Activated CD4-positive, CD25-positive, alpha-beta regulatory T cell treated with anti-CD3 and anti-CD28 coated beads, Interleukin-2, amount 50 U/mL, for 24 hours (primary cell): ENCODE measurements at places on chromosomes 1 and 21.

DNA sequence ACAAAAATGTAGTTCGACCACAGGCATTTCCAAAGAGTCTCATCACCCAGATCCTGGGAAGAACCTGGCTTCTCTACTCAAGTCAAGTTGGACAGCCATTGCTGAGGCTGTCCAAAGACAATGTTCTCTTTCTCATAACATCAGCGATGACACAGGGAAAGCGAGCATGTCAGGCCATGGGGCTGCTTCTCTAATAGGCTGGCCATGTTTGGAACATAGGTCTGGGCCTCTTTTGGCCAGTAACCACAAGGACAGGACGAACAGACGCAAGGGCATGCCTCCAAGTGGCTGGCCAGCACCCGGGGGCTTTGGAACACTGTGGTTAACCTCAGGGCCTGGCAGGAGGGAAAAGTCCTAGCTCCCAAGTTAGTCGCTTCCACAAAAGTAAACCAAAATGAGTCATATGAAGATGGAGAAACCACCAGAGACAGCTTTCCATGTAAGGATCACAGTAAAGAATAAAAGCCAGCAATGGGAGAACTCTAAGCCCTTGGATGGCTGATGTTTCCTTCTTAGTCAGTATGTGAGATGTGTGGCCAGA, 80.6 kb upstream of the SLC44A3 start:
- no peak for ATAC-seq

GRCh38 chr1:2100780-2101108, 50.5 kb downstream of the PRKCZ start:
- no peak for ATAC-seq

DNA sequence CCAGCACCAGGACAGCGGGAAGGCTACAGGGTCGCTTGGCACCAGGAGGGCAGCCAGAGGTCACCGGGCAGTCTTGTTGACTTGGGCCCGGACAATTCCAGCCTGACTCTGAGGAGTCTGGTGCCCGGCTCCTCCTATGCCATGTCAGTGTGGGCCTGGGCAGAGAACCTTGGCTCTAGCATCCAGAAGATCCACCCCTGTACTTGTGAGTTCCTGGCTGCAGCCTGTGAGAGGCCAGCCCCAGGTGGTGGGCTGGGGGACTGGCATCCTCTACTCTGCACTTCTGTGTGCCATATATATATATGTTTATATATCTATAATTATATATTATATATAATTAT, 11.6 kb upstream of the PTPN7 start:
- ATAC-seq: no peak

DNA sequence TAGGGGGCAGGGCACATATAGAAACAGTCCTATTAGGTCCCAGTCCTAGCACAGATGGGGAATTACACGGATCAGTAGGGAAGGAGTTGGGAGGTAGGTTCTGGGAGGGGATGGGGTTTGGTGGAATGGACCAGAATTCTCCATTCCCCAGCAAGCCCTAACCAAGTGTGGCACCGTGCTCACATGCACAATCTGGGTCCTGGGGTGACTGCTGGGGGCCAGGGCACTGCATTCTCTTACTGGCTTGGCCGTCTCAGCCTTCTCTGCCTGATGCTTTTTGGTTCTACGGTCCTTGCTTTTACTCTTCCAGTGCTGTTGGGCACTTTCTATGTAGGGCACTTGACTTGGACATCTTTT, 53.9 kb downstream of the NENF start:
- ATAC-seq: no peak

GRCh38 chr1:103582464-103582863, 11.1 kb downstream of the AMY2B start:
- ATAC-seq: no peak

GRCh38 chr1:232732344-232732910, 72.8 kb upstream of the MAP10 start:
- ATAC-seq: no peak

DNA sequence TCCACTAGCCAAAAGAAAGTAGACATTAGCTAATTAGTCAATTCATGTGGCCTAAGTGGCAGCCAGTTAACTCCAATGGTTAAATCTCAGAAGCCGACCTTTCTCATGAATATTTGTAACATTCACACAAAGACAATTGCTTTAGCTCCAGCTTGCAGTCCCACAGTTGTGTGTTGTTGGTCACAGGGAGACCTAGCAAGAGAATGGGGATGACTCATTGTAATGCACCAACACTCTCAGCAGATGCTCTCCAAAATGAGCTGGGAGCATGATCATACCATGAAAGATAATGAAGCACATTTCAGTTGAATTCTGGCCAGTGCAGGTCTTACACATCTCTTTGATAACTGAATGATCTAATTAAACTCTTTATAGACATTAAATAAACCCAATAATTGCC, 160.4 kb downstream of the HLX start:
- no peak for ATAC-seq

DNA sequence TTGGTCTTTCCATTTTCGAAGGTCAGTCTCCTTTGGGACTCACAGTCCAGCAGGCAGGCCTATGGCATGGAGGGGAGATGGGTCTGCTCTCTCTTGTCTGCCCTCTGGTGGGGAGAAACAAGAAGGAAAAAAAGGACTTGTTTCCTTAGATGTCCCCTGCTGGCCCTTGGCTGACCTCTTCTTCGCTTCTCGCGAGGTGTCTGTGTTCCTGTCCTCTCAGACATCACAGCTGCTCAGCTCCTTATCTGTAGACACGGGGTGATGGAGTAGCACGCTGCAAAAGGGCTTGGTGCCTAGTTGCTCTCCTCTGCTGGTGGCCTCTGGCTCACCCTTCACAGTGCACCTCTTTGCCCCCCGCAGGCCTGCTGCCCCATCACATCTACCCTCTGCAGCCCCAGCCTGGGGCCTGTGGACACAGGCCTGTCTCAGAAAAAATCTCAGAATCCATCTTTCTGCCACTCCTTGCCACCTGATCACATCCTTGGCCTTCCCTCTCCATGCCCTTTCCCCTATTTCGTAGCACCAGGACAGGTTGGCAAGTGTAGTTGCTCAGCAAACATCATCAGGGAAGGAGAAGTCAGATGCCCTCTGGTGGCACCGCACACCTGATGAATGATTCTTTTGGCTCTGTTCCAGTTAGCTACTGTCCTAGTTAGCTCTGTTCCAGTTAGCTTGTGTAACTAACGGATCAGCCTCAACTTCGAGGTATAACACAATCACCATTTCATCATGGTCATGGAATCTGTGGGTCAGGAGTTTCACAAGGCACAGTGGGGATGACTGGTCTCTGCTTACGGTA, 18.7 kb upstream of the AK2 start:
- peak; percentile 62 for ATAC-seq

GRCh38 chr1:78408192-78408591, 82.6 kb upstream of the PTGFR start:
- no peak for ATAC-seq

DNA sequence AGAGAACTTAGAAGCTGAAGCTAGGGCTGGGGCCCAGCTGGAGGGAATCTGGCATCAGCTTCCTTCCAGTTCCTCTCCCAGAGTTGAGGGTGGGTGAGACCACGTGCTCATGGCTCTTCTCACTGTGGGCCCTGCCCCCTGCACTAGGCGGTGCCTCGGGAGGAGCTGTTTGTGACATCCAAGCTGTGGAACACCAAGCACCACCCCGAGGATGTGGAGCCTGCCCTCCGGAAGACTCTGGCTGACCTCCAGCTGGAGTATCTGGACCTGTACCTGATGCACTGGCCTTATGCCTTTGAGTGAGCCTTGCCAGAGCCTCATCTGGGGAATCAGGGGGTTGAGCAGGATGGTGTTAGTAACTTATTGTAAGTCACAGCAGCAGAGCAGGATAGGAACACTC, 16.1 kb downstream of the AKR1A1 start:
- ATAC-seq: no peak

- no peak for ATAC-seq
Measured at GRCh38 chr1:52907068-52907811, 14.3 kb downstream of the ECHDC2 start.

GRCh38 chr1:20787840-20788795, 1.0 kb upstream of the HP1BP3 start:
- no peak for ATAC-seq

- no peak for ATAC-seq
Measured at GRCh38 chr1:234114648-234115307, 210.3 kb downstream of the SLC35F3 start.

DNA sequence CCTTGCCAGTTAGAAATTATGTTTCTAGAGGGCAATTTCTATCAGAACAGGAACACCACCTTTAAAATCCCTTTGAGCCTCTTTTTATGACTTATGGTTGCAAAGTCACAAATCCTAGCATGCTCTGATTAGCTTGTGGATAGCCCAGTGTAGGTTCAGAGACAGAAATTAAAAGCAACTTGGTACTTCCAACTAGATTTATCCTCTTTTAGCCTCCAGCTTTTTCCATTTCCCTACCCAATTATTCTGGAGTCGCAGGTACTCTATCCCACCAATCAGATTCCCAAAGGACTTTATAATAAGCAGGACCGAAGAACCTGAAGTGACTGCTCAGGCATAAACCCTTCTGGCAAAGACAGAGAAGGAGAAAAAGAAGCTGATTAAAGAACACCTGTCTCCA, 33.4 kb upstream of the LRRC53 start:
- no peak for ATAC-seq

GRCh38 chr1:33379631-33380354, 51.1 kb downstream of the PHC2 start:
- ATAC-seq: no peak

DNA sequence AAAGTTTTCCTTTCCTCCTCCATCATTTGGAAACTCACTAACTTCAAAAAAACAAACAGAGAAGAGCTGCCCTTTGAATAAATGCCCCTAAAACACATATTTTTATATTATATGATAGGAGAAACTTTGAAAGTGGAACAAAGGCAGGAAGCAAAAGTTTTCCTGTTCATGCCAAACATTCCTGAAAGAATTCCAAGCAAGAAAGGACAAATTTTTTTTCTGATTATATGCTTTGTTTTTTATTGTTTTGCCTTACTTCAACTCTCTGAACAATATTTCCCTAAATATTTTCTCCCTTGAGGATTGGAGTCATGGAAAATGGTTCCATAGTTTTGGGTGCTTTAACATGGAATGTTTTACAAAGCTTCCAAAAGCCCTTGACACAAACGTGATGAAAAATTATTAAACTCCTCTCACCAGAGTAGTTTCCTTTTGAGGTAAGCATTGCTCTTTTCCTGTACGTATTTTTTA, 638.5 kb upstream of the CAMK1G start:
- ATAC-seq: no peak

- no peak for ATAC-seq
Measured at GRCh38 chr1:60035921-60036320, 37.6 kb downstream of the C1orf87 start.
